NCI-H526 treated with DMSO at 0.1 percent for 48 hours (cell line): ENCODE measurements at places on chromosomes 6 and 20.

- no peak for DNase-seq
These were observed 46.6 kb downstream of the LAMA4 start for GRCh38 chr6:112207776-112208175.

- no peak for DNase-seq
These were observed 37.7 kb upstream of the ASF1A start for GRCh38 chr6:118856301-118856700.

GRCh38 chr6:89917216-89917615 lies 22.9 kb downstream of the GJA10 start:
- no peak for DNase-seq

DNA sequence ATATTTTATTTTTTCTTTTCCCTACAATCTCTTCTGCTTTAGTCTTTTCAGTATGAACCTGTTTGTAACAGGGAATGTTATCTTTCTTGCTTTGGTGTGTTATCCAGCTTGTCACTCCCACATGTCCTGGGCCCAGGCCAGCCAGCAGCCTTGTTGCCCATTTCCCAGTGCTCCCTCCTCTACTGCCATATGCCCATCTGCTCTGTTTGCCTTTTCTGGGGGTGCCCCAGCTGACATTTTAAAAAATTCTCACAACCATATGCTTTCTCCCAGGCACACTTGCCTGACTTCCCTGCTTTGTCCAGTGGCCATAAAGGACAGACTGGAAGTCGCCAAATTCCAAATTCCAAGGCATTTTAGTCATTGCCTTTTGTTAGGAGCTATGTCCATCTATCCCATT lies 23.6 kb upstream of the LMBRD1 start:
- no peak for DNase-seq

DNA sequence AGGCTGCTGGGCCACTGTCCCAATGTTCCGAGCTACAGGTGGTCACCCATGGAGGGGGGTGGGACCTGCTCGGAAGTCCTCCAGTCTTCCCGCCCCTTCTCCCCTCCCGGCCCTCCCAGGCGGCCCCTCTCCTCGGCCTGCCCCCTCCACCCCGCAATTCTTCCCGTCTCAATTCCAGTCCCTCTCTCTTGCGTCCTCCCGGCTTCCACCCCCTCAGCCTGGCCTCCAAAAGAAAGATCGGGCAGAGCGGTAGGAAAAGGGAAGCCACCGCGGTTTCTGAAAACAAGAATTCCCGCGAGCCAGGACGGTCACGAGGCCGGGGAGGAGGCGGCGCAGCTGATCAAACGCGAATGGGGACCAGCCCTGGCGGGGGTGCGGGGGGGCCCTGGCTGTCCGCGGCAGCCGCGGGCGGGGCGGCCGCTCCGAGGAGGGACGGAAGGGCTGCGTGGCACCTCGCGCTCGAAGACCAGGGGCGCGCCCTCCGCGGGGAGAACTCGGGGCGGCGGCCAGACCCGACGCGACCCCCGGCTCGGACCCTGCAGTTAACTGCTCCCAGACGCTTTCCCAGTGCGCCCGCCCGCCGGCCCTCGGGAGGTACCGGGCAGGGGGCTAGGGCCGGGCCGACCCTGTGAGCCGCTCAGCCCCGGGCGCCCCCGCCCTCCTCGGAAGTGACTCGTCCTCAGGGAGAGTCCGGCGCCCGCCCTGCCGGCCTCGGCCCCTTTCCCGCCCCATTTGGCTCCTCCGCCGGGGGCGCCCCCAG lies 1.0 kb downstream of the PXDC1 start:
- DNase-seq, result no peak
